ENCODE measurements at places on chromosomes 1 and 21.

DNA sequence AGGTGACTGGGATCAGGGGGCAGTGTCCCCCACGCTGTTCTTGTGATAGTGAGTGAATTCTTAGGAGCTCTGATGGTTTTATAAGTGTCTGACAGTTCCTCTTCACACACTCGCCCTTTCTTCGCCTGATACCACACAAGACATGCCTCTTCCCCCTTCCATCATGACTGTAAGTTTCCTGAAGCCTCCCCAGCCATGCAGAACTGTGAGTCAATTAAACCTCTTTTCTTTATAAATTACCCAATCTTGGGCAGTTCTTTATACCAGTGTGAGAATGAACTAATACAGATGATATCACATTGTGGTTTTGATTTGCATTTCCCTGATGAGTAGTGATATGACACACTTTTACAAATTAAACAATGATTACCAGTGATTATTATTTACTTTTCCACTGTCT is 229.9 kb downstream of the AKT3 start:
- no peak for DNase-seq

DNA sequence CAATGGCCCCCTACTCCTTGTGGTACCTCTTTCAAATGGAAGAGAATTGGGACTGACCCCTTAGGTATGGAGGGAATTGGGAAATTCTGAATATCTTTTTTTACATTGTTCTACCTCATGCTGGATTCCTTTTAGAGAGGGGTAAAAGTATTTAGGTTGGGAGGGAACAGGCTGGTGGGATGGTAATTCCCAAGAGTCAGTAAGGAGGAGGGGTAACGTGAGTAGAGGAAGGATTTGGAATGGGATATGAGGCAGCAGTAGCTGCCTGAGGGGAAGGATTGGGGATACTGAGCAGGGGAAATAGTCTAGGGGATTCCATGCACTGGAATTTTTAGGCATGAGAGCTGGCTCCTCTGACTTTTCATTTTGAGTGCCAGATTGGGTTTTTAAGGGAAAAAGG is 3.8 kb upstream of the AADACL3 start:
- DNase-seq, result no peak

DNA sequence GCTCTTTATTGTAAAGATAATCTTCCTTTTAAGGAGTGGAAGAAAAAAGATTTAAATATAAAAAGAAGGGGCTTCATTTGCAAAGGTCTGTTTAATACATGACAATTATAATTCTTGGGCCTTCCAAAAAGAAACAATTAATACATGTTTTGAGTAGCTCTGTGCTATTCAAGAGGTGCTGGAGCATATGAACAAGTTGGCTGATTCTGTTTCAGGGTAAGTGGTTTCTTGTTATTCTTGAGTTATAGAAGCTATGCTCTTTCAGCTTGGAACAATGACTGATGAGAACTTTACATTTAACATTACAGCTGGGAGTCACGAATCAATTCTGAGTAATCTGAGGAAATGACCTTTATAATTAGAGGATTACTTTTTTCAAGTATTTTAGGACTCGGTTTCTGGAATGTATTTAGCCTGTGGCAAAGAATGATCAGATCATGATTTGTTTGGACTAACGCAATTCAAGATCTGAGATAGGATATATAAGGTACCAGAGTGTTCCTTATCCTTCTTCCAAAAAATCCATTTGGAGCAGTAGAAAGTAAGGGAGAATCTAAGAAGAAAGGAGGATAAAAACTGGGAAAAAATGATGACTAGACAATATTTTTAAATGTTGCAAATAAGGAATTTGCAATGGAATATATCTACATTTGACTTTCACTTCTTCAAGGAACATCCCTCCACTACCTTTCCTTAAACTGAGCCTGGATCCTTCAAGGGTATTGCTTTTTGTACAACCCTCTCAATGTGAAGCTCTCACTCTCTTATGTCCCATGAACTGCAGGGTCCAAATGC is 77.1 kb upstream of the KCTD3 start:
- no peak for DNase-seq

- no peak for DNase-seq
Measured at GRCh38 chr1:218350801-218351266, 5.7 kb downstream of the TGFB2 start.

GRCh38 chr1:219917281-219917680 is 11.1 kb downstream of the SLC30A10 start:
- no peak for DNase-seq

DNA sequence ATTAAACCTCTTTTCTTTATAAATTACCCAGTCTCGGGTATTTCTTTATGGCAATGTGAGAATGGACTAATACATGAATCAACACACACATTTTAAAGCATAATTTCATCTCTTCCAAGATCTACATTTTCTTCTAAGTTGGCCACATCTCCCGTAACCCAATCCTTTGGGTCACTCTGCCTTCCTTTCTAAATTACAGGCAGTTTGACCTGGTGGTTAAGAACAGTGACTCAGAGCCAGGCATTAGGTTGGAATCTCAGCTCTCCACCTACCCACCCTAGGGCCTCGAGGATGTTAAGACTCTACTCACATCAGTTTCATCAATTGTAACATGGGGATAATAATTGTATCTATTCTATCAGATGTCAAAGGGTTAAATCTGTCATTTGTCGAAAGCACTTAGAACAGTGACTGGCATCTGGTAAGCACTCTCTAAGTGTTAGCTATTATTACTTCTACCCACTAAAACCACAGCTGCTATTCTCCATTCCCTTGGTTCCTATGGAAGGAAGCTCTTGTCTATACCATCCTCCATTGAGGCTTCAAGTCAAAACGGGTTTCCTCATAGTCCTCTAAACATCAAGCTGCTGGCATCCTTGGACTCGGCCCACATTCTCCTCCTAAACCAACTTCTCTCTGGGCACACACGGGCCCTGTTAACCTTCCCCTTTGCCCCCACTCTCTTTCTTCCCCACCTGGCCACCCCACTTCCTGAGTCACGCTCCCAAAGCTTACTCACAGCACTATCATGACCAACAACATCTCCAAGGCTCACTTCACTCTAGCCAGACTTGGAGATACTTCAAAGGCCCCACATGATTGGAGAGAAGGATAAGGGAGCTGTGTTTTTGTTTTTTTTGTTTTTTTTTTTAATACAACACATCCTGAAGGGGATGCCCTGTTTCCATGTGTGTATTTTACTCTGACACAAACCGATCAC is 116.9 kb downstream of the TGFBR3 start:
- DNase-seq, result no peak

- DNase-seq, result no peak
Measured at GRCh38 chr1:214101246-214101645, 113.5 kb downstream of the PROX1 start.

GRCh38 chr1:177464686-177465085 is 293.9 kb downstream of the BRINP2 start:
- no peak for DNase-seq

DNA sequence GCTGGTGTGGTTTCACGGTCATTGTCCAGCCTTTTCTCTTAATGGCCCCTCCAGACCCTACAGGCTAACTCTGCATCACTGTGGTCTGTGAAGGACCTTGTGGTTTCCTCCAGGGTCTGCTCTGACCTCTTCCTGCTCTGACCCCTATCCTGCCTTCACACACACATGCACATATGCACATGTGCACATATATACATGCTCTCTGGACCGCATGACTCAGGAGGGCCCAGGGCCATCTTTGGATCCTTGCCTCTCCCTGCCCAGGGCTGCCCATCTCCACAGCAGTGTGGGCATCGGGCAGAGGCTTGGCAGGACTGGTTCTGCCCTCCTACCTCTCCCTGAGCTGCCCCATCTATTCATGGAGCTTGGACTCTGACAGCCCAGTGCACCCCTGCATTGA is 510.9 kb downstream of the PTPRU start:
- no peak for DNase-seq

- peak; percentile 57 for DNase-seq
Measured at GRCh38 chr1:29120947-29121485, 2.7 kb downstream of the TMEM200B start.

GRCh38 chr21:25997788-25998611 is 172.6 kb downstream of the APP start:
- no peak for DNase-seq

GRCh38 chr21:38909929-38910328 is 104.2 kb downstream of the ETS2 start:
- no peak for DNase-seq

DNA sequence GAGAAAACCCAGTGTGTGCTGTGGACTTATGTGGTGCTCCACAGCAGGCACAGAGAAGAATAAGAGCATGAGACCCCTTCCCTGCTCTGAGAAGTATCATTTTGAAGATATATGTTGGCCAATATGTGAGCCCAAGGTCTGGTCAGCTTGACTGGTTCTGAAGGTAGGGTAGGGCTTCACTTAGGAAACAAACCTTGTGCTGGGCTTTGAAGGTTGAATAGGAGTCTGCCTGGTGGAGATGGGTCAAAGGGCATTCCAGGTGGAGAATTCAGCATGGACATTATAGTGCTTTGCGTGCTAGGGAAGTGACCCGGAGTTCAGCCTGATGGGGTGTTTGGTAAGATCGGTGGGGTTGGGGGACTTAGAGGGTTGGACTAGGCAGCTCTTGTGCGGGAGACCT is 99.1 kb downstream of the EPHB2 start:
- no peak for DNase-seq

DNA sequence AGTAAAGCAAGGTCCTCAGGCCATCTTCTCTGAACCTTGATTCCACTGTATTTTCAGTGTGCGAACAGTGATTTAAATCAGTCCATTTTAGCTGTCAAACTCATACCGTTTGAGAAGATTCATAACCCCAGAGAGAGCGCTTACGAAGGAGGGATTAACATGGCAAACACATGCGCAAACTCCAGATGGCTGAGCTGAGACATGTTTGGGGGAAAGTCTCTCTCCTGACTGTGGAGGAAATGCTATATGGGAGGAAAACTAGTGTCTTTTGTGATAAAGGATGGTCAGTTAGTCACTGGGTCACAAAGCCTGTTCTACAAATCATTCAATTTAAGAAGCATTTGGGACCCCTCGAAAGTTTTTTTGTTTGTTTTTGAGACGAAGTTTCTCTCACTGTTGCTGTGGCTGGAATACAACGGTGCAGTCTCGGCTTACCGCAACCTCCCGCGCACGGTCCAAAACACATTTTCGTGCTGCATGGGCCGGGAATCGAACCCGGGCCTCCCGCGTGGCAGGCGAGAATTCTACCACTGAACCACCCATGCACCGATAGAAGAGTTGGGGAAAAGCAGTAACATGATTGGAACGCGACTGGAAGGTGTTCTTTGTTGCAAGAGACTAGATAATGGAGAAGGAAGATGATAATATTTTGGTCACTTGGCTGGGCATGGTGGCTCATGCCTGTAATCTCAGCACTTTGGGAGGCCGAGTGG is 58.4 kb upstream of the CXADR start:
- DNase-seq, result peak; percentile 10

GRCh38 chr1:108149796-108150467 is 50.2 kb downstream of the SLC25A24 start:
- DNase-seq, result no peak

- DNase-seq, result no peak
Measured at GRCh38 chr1:31763671-31764311, 349 bp downstream of the ADGRB2 start.

- DNase-seq, result no peak
Measured at GRCh38 chr1:162003830-162004215, 19.8 kb downstream of the OLFML2B start.

DNA sequence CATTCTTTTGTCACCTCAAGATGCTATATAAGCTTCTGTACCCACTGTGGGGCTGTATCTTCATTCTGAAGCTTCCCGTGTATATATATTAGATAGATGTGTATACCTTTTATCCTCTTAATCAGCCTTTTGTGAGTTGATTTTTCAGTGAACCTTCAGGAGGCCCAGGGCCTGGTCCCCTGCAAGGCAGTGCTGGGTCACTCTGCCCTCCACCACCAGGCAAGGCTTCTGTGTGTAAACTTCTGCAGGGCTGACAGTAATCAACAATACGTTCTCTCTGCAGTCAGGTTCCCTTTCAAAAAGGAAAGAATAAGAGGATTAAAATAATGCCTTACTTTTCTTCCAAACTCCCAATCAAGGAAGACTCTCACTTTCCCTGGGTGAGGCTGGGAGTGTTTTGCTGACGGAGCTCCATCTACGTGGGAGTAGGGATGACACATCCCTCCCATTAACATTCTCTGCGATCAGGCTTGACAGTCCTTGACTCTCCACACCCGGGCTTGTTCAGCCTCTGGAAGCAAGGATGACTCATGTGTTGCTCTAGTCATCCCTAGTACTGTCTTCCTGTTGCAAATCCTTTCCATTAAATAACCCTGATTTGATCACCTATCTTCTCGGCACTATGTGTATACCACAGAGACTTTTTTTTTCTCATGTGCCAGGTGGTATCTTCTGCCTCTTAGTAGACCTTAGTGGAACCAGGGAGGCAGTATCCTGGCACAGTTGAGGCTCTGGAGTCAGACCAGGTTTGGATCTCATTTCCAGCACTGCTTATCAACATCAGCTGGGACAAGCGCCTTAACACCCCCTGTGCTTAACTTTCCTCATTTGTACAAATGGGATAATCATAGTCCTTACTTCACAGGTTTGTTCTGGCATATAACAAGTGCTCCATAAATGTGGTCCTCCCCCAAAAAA is 70.3 kb upstream of the KCNK1 start:
- no peak for DNase-seq

GRCh38 chr1:212158912-212159796 is 123.6 kb downstream of the DTL start:
- DNase-seq, result no peak

DNA sequence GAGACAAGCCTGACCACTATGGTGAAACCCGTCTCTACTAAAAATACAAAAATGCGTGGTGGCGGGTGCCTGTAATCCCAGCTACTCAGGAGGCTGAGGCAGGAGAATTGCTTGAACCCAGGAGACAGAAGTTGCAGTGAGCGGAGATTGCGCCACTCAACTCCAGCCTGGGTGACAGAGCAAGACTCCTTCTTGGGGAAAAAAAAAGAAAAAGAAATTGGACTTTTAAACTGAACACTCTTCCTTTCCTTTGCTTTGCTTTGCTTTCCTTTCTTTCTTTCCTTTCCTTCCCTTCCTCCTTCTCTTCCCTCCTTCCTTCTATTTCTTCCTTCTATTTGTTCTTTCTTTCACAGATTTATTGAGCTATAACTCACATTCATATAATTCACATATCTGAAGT is 43.3 kb upstream of the PUM1 start:
- DNase-seq, result no peak

DNA sequence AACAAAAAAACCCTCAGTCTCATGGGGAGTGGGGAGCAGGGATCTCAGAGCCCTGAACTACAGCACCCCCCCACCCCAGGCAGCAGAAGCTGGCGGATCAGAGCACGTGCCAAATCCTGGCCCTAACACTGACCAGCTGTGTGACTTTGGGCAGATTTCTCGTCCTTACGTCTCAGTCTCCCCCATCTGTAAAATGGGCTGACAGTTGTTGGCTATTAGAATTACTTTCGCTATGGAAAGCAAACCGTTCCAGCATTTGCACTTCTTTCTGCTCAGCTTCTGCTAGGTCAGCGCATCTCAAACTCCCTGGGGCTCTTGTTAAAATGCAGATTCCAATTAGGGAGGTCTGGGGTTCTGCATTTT is 15.5 kb downstream of the TNFRSF8 start:
- no peak for DNase-seq

Measured in stimulated activated CD4-positive, alpha-beta T cell treated with anti-CD3 and anti-CD28 coated beads, Interleukin-1b, Interleukin-23, amount 100 ng/mL, for 4 hours (primary cell).